ENCODE measurements at places on chromosomes 5 and 9.
A peak's percentile ranks its signal among the peaks of the same experiment; 100 is the strongest.

DNA sequence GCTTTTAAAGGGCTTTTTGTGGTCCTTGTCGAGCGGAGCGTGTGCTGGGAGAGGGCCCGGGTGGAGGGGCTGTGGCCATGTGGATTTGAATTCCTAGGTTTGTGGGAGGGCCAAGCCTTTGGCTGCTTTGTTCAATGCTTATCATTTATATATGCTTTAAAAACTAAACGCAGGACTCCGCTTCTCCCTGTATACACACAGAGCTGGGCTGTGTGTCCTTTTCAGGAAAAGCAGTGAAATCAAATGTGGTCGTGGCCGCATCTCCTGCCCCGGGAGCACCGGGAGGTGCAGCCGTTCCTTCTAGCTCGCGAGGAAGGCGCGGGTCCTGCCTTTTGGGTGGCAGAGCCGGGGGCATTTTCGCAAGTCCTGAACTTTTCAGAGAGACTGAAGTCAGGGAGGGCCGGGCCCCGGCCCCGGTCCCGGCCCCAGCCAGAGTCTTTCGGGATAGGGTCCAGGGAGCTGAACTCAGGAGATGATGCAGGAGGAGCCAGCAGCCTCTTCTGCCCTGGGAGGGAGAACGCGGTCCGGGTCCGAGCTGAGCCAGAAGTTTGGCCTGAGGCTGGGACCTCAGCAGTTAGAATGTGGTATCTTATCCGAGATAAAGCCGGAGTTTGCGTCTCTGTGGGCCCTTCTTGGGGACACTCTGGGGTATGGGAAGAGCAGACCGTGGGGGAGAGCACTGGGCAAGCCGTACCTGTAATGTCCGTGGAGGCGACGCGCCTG is 158.8 kb downstream of the C9orf152 start:
- DNase-seq = peak; percentile 25

GRCh38 chr5:55620009-55620765 is 85.4 kb upstream of the PLPP1 start:
- DNase-seq = no peak

GRCh38 chr5:77644371-77645157 is 6.1 kb upstream of the OTP start:
- no peak for DNase-seq

GRCh38 chr5:52830650-52831049 is 42.9 kb downstream of the ITGA1 start:
- no peak for DNase-seq

GRCh38 chr5:144072518-144072927 is 97.9 kb downstream of the YIPF5 start:
- no peak for DNase-seq

GRCh38 chr5:164600274-164600673 is 1094.9 kb downstream of the MAT2B start:
- DNase-seq = no peak

GRCh38 chr9:130129432-130130061 is 42.7 kb upstream of the NCS1 start:
- no peak for DNase-seq

GRCh38 chr5:97131139-97131710 is 11.2 kb downstream of the LIX1 start:
- DNase-seq = no peak

DNA sequence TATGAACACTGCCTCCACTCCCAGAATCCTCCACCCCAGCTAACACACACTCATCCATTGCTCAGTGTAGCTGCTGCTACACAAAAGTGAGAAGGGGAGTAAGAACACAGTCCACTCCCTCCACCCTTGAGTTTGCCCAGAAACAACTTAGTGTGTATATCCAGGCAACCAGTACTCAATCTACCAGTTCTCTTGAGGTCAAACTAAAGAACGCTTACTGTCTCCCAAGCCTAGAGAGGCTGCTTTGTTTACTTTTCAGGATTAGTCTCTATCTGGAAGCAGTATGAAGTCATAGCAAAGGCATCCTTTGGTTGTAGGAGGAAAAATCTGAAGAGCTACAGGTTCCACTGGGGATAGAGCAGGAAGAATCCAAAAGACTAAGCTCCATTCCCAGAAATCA is 296.3 kb downstream of the KCNN2 start:
- no peak for DNase-seq

DNA sequence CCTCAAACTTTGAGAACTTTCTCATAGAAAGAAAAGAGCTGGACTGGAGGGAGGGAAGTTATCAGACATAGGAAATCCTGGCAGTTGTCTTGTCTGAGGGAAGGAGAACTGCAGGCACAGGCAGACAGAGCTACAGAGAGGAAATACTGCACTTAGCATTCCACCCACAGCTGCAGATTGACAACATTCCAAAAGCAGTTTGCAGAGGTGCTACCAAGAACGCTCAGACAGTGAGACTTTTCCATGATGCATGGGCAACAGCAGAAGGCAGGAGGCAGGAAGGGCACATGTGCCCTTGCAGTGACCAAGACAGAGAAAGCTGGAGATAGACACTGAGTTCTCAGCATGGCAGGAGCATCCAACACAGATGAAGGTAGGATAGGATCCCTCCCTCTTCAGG is 327.5 kb upstream of the ZNF462 start:
- DNase-seq = no peak

GRCh38 chr9:76352026-76352620 is 42.1 kb downstream of the RFK start:
- no peak for DNase-seq

- no peak for DNase-seq
These were observed 247.5 kb downstream of the PCSK5 start for GRCh38 chr9:76137931-76138330.

DNA sequence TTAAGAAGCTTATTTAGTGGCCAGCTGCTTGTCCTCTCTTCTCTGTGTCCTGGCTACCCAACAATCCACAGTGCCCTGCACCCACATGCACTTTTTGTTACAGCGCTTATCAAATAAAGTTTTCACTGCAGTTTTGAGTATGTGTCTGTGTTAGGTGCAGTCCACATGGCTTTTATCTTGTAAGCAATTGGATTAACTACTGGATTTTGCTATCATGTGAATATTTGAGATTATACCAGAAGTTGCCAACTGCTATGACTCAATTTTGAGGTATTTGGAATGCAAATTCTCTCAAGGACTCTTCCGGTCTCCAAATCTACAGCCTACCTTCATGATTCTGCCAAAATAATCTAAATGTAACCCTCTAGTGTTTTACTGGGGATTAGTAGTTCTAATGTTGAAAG is 690.2 kb downstream of the NR2F1-AS1 start:
- no peak for DNase-seq

DNA sequence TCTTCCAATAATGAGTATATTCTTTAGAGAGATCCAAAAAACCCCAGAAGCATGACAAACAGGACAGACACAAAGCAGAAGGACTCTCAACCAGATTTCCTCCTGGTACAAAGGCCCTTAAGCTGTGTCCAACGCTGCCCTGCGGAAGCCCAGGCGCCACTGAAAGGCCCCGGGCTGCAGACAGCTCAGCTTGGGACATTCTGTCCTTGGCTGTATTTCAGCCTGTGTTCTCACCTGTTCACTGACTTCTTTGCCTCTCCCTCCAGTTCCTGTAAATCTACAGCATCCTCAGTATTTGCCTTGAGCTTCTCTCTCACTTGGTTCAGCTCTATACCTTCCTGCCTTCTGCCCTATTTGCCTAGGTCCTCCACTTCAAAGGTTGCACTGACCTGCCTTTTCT is 96.5 kb downstream of the SH3TC2 start:
- no peak for DNase-seq

DNA sequence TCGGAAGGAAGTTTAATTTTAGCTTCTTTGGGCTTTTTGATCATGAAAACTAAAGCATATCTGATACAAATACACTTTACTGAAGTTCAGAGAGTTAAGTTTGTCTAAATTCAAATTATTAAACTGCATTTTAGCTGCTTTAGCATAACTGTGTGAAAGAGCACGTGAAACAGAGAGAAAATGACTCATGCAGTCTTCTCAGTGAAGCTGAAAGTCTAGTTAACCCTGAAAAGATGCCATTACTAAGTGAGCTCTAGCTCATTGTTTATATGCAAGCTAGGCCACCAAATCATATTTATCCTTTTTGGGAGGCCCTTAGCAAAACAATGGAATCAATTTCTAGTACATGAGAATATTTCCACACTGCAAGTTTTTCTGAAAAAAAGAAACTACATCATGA is 27.6 kb downstream of the TPD52L3 start:
- no peak for DNase-seq

DNA sequence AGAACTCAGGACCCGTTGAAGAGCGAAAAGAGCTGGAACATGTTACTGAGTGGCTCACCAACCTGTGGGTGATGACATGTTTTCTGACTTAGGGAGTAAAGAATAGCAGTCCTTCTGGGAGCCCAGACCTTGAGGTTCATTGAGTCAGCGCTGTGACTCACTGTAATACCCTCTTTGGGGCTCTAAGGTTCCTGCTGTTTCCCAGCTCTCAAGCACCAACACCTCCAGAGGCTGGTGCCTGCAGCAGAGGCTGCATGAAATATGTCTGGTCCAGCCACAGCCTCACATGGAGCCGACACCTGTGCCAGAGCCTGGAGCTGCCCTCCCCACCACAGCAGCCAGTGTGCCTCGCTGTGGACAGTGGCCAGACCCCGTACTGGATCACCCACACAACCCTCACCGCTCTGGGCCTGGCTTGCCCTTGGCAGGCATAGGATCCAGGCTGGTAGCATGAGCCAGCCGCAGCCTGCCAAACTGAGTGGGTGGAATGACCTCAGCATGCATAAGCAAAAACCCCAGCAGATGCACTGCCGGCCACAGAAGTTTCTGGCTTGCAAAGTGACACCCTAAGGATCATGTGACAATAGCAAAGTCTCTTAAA is 143.5 kb upstream of the MRPS30 start:
- DNase-seq = no peak

- no peak for DNase-seq
These were observed 9.4 kb downstream of the DMAC1 start for GRCh38 chr9:7790022-7790818.

- DNase-seq = no peak
These were observed 78.9 kb upstream of the PAPPA start for GRCh38 chr9:116074658-116075057.

GRCh38 chr5:150058480-150059126 is 27.8 kb downstream of the CSF1R start:
- DNase-seq = no peak

DNA sequence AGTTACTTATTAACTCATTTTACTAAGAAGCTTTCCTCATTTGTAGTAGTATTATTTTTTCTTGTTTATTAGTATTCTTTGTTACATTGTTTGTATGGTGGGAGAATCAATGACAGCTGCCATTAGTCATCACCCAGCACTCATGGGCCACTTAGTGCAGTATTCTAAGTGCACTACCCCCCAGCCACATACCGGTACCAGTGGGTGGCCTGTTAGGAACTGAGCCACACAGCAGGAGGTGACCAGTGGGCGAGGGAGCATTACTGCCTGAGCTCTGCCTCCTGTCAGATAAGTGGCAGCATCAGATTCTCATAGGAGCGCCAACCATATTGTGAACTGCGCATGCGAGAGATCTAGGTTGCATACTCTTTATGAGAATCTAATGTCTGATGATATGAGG is 24.2 kb upstream of the CAMLG start:
- DNase-seq = no peak

DNA sequence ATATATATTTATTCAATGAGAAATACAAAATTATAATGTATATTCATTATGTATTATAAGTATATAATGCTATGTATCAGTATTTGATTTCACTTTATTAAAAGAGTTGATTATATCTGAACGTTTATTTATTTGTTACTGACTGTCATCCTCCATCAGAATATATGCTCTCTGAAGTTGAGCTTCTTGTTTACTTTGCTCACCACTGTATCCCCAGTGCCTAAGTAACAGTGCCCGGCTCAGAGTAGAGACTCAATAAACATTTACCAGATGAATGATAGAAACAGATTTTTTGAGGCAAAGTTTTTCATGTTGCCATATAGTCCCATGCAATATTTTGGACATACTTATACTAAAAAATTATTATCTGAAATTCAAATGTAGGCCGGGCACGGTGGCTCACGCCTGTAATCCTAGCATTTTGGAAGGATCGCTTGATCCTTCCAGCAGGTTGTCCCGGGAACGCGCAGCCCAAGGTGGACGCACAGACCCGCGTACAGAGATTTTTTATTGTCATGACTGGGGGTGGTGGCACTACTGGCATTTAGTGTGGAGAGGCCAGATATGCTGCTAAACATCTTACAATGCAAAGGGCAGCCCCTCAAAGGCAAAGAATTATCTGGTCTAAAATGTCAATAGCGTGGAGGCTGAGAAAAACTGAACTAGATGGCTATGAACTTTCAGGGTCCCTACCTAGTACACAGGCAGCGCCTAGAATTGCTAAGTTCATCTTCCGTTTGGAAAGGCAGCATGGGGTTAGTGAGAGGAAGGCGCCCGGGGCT is 761 bp upstream of the DNAJC25 start:
- DNase-seq = no peak

DNA sequence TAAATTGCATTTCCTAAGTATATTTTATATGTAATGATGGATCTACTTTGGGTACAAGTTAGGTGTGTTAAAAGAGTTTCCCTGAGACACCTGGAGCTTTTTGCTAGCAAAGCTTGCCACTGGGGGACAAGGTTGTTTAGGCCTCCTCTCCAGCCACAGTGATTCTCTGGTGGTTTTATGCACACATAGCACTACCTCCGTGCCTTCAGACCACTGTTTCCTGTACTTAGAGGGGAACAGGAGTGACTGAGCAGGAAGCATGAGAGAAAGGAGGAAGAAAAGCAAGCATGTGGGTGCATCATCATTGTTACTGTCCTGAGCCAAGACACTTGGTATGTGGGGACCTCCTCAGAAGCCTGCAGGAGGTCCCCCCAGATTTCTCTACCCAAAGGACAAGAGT is 272.1 kb downstream of the RASEF start:
- DNase-seq = no peak

DNA sequence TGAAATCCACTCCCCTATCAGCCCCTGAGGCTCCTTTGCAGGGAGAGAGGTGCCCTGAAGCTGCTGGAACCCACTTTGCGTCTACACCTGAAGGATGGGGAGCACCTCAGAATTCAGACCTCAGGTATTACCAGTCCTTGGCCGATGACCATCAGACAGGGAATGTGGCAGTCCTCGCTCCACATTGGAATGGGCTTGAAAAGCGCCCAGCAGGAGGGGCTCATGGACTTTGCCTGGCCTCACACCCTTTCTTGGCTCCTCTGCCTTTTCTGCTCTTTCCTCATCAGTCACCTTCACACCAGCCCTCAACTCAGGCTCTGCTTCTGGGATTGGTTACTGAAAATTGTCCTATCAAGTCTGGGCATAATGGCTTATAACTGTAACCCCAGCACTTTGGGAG is 83.9 kb downstream of the BARX1 start:
- DNase-seq = no peak

GRCh38 chr5:50406877-50407276 is 34.2 kb downstream of the EMB start:
- DNase-seq = no peak

- no peak for DNase-seq
These were observed 59.0 kb downstream of the MAT2B start for GRCh38 chr5:163564321-163564938.

- DNase-seq = no peak
These were observed 12.5 kb upstream of the RAPGEF1 start for GRCh38 chr9:131752231-131752884.

All from GM12892 (cell line).